DND-41 (cell line): ENCODE measurements at places on chromosomes 3 and 15.

DNA sequence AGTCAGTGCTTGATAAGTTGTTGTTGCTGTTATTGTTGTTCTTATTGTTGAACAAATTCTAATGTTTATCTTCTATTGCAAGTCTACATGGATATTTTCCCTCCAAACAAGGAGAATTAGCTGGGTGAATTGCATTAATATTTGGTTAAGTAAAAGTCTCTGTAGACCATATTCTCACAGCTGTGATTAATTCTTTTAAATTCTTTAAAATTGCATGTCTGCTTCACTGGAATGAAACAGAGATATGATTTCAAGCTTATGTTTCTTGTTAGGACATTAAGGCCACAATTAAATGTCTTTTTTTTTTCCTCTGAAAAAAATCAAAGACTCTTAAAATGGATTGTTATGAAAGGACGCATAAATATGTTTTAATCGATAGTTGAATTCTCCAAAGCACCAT is 153.4 kb downstream of the EBLN2 start:
- DNase-seq = no peak
- H3K36me3 ChIP-seq = no peaks in the 10 kb centered on the region
- no peak overlapping the region for H3K4me3 ChIP-seq
- H3K27ac ChIP-seq = no peak overlapping the region
- no peaks in the 10 kb centered on the region for H3K27me3 ChIP-seq
- H3K4me1 ChIP-seq = no peaks in the 10 kb centered on the region

GRCh38 chr3:55615039-55615693 is 128.1 kb upstream of the WNT5A start:
- no peak for DNase-seq
- no peaks in the 10 kb centered on the region for H3K36me3 ChIP-seq
- H3K27me3 ChIP-seq = peaks cover 3% of the 10 kb centered on the region
- H3K4me3 ChIP-seq = no peak overlapping the region
- H3K27ac ChIP-seq = no peak overlapping the region
- H3K4me1 ChIP-seq = no peaks in the 10 kb centered on the region

DNA sequence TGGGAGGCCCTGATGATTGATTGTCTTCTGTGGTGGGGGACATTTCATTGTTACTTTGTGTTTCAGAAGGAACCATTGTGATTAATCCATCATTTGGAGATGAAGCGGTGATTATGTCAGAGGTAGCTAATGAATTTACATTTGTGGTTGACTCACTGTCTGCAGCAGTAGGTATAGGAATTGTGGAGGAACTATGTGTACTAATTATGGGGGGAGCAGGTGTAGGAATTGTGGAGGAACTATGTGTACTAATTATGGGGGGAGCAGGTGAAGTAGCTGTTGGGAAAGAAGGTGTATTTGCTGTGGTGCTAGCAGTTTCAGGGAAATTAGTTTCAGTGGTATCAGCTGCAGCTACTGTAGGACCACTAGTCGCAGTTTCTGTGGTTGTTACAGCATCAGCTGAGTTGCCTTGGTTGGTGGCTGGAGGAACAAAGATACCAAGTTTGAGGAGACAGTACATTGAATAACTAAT is 6.9 kb downstream of the MUC13 start:
- H3K36me3 ChIP-seq = no peaks in the 10 kb centered on the region
- no peaks in the 10 kb centered on the region for H3K4me1 ChIP-seq
- no peak overlapping the region for H3K4me3 ChIP-seq
- H3K27me3 ChIP-seq = peaks cover 38% of the 10 kb centered on the region
- H3K27ac ChIP-seq = no peak overlapping the region

DNA sequence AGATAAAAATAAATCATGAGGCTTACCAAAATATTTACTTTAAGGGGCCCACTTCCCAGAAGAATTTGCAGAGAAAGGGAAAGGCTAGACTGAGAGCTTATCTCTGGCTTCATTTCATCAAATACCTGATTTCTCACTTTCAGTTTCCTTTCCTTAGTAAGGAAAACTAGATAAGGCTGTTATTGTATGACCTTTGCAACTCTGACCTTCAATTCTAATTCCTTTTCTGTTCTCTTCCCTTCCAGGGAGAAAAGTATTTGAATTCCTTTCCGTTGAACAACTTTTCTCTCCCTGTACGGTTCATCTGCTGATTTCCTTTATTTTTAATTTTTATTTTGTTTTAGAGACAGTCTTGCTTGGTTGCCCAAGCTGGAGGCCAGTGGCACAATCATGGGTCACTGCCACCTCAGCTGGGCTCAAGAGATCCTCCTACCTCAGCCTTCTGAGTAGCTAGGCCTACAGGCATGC is 7.1 kb upstream of the PXK start:
- no peak overlapping the region for H3K4me3 ChIP-seq
- no peaks in the 10 kb centered on the region for H3K27me3 ChIP-seq
- H3K36me3 ChIP-seq = peaks cover 9% of the 10 kb centered on the region
- DNase-seq = no peak
- no peaks in the 10 kb centered on the region for H3K4me1 ChIP-seq

- no peaks in the 10 kb centered on the region for H3K27me3 ChIP-seq
- peaks cover 2% of the 10 kb centered on the region for H3K4me1 ChIP-seq
- no peak for DNase-seq
- H3K36me3 ChIP-seq = peaks cover 7% of the 10 kb centered on the region; the same call in 1 of the 2 replicates
Measured at GRCh38 chr3:42179110-42179725, 86.8 kb downstream of the CCK start.

DNA sequence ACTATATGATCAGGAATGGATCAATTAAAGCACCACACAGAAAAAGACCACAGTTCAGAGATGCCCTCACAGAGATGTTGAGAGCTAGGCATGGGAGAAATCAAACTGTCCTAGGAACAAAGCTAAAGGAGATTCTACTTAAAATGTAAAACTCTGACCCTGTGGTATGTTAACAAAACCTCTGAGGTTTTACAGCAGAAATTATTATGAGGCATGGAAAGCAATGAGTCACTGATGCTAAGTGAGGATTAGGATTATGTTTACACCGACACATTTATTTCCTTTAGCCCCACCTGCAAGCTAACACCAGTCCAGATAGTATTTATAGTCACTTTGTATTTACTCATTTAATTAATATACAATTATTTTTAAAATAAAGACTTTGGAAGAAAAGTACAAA is 1242.2 kb downstream of the OTOL1 start:
- DNase-seq = no peak
- H3K27ac ChIP-seq = peak overlapping the region; percentile 62; the same call in 1 of the 2 replicates
- H3K36me3 ChIP-seq = no peaks in the 10 kb centered on the region; the same call in 1 of the 2 replicates
- no peaks in the 10 kb centered on the region for H3K27me3 ChIP-seq

DNA sequence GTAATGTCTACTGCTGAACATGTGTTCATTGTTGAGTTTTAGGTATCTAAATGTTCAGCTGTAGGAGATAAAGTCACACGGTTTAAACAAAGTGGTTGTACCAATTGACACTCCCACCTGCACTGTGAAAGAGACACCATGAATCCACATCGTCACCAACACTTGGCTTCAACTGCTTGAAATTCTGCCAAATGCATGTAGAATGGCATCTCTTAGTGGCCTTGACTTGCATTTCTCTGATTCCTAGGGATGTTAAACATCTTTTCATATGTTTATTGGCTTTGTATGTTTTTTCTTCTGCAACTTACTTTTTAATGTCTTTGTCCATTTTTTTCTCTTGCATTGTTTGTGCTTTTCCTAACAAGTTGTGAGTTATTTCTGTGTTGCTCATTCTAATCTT is 43.4 kb downstream of the RPLP1 start:
- no peaks in the 10 kb centered on the region for H3K36me3 ChIP-seq
- H3K27me3 ChIP-seq = peaks cover 3% of the 10 kb centered on the region
- DNase-seq = no peak
- no peak overlapping the region for H3K27ac ChIP-seq
- no peaks in the 10 kb centered on the region for H3K4me1 ChIP-seq

- no peaks in the 10 kb centered on the region for H3K36me3 ChIP-seq
- H3K27me3 ChIP-seq = no peaks in the 10 kb centered on the region
- H3K4me3 ChIP-seq = no peak overlapping the region
- H3K27ac ChIP-seq = no peak overlapping the region
Measured at GRCh38 chr15:64923546-64923945, 11.8 kb downstream of the ANKDD1A start.

DNA sequence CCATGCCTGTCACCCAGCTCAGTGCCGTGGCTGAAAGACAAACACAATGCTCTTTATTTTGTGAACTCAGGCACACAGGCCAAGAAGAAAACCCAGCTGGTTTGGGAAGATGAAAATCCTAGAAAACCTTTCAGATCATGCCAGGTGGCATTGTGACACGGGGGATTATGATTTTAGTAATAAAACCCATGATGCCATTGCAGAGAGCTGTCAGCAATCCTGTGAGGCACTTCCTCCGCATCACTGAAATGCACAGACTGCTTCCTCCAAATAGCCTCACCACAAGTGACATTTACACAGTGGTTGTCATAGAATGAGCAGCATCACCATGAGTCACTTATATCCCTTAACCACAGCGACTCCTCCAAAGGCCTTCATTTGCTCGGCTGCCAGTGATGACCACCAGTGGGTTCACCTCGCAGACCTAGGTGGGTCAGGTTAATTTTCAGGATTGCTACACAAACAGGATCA is 22.7 kb downstream of the ABHD6 start:
- H3K4me1 ChIP-seq = no peaks in the 10 kb centered on the region
- H3K27me3 ChIP-seq = no peaks in the 10 kb centered on the region
- H3K36me3 ChIP-seq = no peaks in the 10 kb centered on the region
- no peak overlapping the region for H3K27ac ChIP-seq
- DNase-seq = no peak

GRCh38 chr15:55250941-55251340 is 38.7 kb downstream of the RAB27A start:
- H3K4me3 ChIP-seq = no peak overlapping the region
- no peaks in the 10 kb centered on the region for H3K4me1 ChIP-seq
- no peaks in the 10 kb centered on the region for H3K36me3 ChIP-seq
- H3K27me3 ChIP-seq = no peaks in the 10 kb centered on the region

DNA sequence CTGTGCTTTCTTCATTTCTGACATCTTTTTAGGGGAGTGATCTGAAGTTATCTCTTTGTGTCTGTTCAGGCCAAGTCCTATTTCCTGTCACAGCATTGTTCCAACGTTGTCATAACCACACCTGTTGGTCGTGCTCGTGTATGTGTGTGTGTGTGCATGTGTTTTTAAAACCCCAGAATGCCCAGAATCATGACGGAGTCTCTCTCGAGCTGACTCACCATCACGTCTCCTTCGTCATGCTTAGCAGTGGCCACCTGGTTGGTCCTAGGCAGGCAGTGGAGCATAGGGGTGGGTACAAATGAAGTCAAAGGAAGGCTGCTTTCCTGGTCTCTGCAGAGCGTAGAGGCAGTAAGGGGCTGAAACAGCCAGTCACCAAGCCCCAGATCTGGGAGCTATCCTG is 126.8 kb upstream of the ABHD17C start:
- H3K4me1 ChIP-seq = no peaks in the 10 kb centered on the region
- no peak for DNase-seq
- H3K27ac ChIP-seq = no peak overlapping the region
- no peak overlapping the region for H3K4me3 ChIP-seq
- H3K27me3 ChIP-seq = no peaks in the 10 kb centered on the region

GRCh38 chr15:67072958-67073357 is 7.6 kb downstream of the SMAD3 start:
- peaks cover 18% of the 10 kb centered on the region for H3K27me3 ChIP-seq
- H3K36me3 ChIP-seq = no peaks in the 10 kb centered on the region
- no peak overlapping the region for H3K4me3 ChIP-seq
- H3K27ac ChIP-seq = no peak overlapping the region

- H3K4me1 ChIP-seq = no peaks in the 10 kb centered on the region
- no peak for DNase-seq
- no peak overlapping the region for H3K4me3 ChIP-seq
Measured at GRCh38 chr15:38549222-38549621, 15.4 kb downstream of the RASGRP1 start.

DNA sequence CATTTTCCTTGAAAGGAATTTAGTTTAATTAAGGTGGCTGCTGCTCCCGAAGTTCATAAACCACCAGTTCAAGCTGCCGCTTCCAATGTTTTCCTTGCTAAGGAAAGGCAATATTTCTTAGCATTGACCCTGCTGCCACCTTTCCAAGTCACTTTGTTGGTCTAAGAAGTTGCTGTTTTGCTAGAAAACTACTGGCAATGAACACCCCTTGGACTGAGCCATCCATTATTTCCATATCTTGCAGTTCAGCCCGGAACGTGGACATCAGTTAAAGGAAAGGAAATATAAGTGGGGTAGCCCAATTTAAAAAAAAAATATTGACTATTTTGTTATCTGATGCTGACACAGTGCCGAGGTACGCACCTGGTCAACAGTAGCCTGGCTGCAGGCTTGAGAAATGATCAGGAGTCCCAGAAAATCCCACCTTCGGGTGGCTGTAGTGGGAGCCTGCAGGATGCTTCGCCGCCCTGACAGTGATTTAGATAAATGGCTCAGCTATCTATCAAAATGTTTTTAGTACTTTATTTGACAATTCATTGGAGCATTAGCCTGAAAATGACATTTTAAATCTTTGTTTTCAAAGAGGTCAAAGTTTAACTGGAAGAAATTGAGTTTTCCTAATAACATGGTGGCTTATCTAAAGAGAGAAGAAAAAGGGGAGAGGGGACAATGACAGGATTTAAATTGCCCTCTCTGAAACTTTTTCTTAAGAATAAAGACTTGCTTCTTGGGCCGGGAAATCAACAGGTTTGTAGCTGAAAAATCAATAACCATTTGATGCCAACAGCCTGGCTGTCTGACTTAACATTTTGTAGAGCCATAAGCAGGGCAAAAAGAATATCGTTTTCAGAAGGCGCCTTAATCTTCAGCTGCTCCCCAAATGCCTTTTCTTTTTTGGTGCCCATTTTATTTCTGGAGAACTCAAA is 1.6 kb downstream of the RARB start:
- DNase-seq = no peak
- H3K4me3 ChIP-seq = no peak overlapping the region
- no peak overlapping the region for H3K27ac ChIP-seq
- H3K27me3 ChIP-seq = no peaks in the 10 kb centered on the region

DNA sequence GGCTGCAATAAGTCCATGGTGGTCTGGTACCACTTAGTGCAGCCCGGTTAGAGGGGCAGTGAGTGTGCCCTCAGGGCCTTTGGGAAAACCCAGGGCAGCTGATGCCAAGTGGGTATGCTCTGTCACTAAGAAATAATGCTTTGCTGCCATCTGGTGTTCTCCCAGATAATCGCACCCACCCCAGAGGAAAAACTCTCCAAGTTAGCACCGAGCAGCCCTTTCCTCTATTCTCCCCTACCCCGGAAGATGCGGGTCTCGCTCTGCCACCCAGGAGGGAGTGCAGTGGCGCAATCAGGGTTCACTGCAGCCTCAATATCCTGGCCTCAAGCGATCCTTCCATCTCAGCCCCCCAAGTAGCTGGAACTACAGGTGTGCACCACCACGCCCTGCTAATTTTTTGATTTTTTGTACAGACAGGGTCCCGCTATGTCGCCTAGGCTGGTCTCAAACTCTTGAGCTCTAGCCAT is 21.3 kb upstream of the DAPK2 start:
- peak; percentile 72 for DNase-seq
- no peaks in the 10 kb centered on the region for H3K27me3 ChIP-seq
- no peak overlapping the region for H3K27ac ChIP-seq
- no peak overlapping the region for H3K4me3 ChIP-seq
- no peaks in the 10 kb centered on the region for H3K4me1 ChIP-seq
- peaks cover 11% of the 10 kb centered on the region for H3K36me3 ChIP-seq

- no peak for DNase-seq
- H3K36me3 ChIP-seq = no peaks in the 10 kb centered on the region
- no peaks in the 10 kb centered on the region for H3K4me1 ChIP-seq
- no peaks in the 10 kb centered on the region for H3K27me3 ChIP-seq
Measured at GRCh38 chr15:51576911-51577500, 45.6 kb downstream of the DMXL2 start.

- H3K4me1 ChIP-seq = no peaks in the 10 kb centered on the region
- DNase-seq = no peak
- no peak overlapping the region for H3K4me3 ChIP-seq
- peaks cover 4% of the 10 kb centered on the region for H3K27me3 ChIP-seq
- no peak overlapping the region for H3K27ac ChIP-seq
Measured at GRCh38 chr15:39471785-39472574, 108.9 kb upstream of the THBS1 start.
